Stimulated activated CD4-positive, alpha-beta T cell treated with anti-CD3 and anti-CD28 coated beads, Interleukin-4, amount 100 ng/mL, for 4 hours (primary cell): ENCODE measurements at places on chromosomes 1 and 21.

DNA sequence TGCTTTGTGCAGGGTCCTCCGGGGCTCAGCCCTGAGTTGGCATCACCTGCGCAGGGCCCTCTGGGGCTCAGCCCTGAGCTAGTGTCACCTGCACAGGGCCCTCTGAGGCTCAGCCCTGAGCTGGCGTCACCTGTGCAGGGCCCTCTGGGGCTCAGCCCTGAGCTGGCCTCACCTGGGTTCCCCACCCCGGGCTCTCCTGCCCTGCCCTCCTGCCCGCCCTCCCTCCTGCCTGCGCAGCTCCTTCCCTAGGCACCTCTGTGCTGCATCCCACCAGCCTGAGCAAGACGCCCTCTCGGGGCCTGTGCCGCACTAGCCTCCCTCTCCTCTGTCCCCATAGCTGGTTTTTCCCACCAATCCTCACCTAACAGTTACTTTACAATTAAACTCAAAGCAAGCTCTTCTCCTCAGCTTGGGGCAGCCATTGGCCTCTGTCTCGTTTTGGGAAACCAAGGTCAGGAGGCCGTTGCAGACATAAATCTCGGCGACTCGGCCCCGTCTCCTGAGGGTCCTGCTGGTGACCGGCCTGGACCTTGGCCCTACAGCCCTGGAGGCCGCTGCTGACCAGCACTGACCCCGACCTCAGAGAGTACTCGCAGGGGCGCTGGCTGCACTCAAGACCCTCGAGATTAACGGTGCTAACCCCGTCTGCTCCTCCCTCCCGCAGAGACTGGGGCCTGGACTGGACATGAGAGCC is 22.7 kb downstream of the COL6A1 start:
- no peak for DNase-seq

- DNase-seq, result no peak
These were observed at the start of gene ADAMTS4 for GRCh38 chr1:161198897-161199431. TSS of gene ADAMTS4 (minus strand) at chr1:161199054. CDS start at chr1:161198627, 427 bp downstream.

DNA sequence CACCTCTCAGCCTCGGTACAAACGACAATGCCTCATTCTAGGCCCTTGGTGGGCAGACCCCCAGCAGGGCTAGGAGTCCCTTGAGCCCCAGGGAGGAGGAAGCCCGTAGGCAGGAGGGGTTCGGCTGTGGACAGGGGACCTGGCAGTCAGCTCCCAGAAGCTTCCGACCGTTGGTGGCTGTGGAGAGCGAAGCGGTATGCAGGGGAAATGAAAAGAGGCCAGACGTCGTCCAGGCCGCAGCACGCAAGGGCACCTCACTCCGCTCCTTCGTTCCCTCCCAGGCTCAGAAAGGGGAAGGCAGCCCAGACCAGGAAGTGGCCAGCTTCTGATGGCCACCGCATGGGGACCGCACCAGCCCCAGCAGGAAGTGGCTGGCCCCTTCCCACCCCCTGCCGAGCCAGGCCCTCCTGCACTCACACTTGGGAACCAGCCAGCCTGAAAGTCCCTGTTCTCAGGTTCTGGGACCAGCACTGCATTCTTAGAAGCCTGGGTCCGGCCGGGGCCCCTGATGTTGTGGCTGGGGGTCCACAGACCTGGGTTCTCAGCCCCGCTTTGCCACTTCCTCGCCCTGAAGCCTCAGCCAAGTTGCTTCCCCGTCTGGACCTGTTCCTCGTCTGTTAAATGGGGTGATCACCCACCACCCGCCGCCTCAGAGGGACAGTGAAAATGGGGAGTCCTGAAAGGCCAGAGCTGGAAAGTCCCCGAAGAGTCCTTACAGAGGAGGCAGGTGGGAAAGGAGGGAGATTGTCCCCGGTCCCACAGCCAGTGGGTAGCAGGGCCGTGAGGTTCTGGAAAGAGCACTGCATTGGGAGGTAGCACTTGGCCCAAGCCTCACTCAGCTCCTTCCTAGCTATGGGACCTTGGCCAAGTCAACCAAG is 104.0 kb upstream of the RUNX3 start:
- no peak for DNase-seq

DNA sequence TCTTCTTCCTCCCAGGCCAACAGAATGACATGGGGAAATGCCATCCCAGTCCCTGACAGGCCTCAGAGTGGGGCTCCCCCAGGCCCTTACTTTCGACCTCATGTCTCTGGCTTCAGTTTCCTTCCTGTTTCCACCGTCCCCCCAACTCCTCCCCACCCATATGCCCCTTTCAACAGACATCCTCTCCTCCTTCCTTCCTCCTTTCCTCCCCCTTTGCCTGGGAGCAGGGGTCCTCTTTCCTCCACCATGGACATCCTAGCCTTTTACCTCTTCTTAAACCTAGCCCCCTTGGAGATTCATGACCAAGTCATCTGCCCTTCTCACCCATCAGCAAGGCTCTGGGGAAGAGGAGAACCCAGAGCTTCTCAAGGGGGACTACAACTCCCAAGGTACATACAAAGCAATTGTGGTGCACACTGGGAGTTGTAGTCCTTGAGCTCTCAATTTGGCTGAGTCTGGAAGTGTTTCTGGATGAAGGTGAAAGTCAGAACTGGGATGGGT is 4.0 kb downstream of the ZBTB7B start:
- no peak for DNase-seq

GRCh38 chr1:204780630-204781029 is 90.0 kb upstream of the NFASC start:
- DNase-seq, result no peak

- no peak for DNase-seq
These were observed 102.8 kb downstream of the GDAP2 start for GRCh38 chr1:117826540-117827078.

DNA sequence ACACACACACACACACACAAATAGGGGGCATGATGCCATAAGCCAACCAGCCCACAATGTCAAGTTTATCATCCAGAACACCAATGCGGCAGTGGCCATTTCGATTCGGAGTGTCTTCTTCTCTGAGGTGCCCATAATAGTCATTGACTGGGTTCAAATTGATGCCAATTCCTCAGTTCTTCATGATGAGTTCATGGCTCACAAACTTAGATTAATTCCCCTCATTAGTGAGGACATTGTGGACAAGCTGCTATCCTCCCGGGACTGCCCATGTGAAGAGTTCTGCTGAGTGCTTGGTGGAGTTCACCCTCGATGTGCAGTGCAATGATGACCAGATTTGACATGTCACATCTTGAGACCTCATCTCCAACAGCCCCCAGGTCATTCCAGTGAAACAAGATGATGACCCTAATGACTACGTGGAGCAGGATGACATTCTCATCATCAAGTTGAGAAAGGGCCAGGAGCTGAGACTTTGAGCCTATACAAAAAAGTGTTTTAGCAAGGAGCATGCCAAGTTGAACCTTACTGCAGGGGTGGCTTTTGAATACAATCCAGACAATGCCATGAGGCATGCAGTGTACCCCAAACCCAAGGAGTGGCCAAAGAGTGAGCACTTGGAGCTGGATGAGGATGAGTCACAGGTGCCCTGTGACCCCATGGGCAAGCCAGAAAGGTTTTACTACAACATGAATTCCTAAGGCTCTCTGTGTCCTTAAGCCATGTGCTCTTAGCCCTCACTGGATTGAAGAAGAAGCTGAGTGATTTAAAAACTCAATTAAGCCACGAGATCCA is 211.6 kb upstream of the SAMSN1 start:
- no peak for DNase-seq

- DNase-seq, result no peak
These were observed 6.9 kb upstream of the NOS1AP start for GRCh38 chr1:162062542-162063015.

- DNase-seq, result no peak
These were observed 243.4 kb downstream of the NUF2 start for GRCh38 chr1:163565166-163565565.

DNA sequence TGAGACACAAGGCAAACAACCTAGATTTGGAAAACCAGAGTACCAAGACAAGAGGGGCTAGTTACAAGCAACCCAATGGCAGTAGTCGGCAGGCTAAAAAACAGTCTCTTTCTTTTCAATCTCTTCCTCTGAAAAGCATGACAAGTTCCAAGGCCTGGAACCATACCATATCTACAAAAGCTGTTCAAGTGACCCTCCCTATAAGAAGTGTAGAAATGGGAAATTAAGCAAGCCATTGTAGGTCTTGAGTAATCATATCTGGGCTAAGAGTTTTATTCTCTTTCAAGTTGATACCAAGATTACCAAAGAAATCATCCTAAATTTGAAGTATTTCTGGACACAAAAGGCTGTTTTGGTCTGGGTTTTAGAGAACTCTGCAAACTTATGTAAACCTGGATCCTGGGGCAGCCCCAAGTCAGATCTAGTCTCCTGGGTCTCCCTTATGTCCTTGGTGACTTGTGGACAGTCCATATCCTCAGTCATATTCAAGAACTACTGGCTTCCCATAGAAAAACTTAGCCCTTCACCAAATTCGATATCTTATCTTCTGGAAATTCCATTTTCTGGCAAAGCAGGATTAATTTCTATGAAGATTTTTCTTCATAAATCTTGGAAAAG is 24.7 kb downstream of the FMO3 start:
- no peak for DNase-seq

- DNase-seq, result no peak
These were observed 71.2 kb upstream of the HOOK1 start for GRCh38 chr1:59743324-59744091.

DNA sequence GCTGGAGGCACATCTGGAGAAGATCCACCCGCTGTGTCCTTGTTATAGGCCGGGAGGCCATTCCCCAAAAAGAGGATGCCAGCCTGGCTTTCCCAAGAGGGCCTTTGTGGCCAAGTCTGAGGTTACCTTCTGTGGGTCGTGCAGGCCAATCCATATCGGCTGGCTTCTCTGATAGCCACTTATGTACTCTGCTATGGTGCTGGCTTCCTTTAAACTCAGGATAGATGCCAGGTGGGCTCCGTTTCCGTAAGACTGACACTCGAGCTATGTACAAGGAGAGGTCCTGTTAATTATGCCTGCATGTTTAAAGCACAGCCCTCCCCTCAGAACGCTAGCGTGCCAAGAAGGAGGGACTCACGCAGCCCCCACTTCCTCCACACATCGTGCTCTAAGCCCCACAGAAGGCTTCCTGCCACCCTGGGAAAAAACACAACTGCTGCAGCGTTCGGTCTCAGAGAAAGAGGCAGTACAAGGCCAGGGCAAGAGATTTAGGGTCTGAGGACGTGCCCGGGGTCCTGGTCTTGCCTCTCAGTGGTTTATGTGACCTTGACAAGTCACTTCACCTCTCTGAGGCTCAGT is 11.6 kb downstream of the REG4 start:
- DNase-seq, result no peak

- DNase-seq, result no peak
These were observed 2.2 kb downstream of the CTSK start for GRCh38 chr1:150805899-150806298.

DNA sequence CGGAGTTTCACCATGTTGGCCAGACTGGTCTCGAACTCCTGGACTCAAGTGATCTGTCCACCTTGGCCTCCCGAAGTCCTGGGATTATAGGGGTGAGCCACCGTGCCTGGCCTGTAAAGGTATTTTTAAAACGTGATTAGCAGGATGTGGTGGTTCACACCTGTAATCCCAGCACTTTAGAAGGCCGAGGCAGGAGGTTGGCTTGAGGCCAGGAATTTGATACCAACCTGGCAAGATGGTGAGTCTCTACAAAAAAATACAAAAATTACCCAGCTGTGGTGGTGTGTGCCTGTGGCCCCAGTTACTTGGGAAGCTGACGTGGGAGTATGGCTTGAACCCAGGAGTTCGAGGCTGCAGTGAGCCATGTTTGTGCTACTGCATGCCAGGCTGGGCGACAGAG is 43.3 kb upstream of the SOD1 start:
- no peak for DNase-seq

DNA sequence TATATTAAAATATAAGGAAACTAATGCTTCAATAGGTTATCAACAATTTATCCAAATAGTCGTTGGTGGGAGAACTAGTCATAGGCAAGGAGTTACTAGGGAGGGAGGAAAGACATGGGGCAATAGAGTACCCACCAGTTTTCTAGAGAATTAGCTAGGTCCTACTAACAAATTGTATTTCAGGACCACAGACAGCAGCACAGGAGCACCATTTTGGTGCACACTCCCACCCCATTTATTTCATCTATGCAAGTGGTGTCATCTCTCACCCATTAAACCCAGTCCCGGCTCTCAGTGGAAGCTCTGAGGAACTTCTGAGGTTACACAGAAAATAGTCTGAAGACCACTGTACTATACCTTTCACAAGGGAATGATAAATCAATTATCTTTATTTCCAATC is 89.0 kb upstream of the BCAR3 start:
- DNase-seq, result no peak

DNA sequence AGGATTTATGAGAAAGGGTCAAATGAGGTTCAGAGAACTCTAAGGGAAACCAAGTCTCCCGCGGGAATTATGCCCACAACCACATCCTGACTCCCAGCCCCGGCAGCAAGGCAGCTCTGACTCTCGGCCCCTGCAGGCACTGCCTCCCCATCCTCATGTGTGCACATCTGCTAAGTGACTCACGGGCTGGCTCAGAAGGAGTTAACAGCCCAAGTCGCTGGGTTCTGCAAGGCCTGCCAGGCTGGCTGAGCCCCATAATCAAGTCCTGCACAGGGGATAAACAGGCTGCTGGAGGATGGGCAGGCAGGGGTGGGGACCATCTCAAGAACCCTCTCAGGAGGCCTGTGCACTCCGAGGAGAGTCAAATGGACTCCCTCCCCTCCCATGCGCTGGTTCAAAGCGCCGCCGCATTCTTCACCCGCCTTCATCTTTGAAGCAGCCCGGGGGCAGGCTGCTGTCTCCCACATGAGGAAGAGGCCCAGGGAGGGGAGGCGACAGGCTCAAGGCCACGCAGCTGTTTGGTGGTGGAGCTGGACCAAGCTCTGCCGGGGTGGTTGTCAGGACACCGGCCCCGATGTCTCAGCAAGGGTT is 344.3 kb downstream of the MATN1 start:
- no peak for DNase-seq

GRCh38 chr1:18116777-18117176 is 9.2 kb downstream of the IGSF21 start:
- no peak for DNase-seq

- DNase-seq, result no peak
These were observed 55.4 kb downstream of the KANK4 start for GRCh38 chr1:62263814-62264353.

- no peak for DNase-seq
These were observed 90.2 kb upstream of the TSPAN2 start for GRCh38 chr1:115179397-115180079.

DNA sequence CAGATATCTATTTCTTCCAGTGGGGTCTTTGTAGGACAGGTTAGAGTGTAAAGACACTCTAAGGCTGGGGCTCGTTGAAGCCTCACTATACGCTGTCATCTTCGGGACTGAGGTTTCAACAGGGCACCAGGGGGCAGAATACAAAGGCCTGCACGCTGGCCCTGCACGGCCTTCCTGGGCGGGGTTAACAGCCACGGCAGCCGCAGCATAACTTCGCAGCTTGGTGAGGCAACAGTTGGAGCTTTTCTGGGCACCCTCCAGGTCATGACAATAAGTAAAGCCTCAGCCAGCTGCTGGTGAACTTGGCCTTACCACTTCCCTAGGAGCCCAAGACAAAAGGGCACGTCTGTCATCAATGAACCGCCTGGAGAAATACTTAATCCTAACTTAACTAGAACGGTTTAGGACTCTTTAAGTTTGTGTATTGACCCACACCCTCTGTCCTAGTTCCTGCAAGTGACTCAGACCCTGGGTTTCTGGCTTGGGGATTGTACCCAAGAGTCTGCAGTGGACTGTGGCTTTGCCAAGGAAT is 2.3 kb upstream of the RUNX1 start:
- DNase-seq, result peak; percentile 82

- DNase-seq, result no peak
These were observed 494 bp downstream of the SF3B4 start for GRCh38 chr1:149927056-149927562.
